ENCODE measurements at places on chromosomes 2 and 18. TPM values are rescaled to one million over a fixed set of nuclear protein-coding genes. Genes with fewer than 3 reads are reported as not detected.

DNA sequence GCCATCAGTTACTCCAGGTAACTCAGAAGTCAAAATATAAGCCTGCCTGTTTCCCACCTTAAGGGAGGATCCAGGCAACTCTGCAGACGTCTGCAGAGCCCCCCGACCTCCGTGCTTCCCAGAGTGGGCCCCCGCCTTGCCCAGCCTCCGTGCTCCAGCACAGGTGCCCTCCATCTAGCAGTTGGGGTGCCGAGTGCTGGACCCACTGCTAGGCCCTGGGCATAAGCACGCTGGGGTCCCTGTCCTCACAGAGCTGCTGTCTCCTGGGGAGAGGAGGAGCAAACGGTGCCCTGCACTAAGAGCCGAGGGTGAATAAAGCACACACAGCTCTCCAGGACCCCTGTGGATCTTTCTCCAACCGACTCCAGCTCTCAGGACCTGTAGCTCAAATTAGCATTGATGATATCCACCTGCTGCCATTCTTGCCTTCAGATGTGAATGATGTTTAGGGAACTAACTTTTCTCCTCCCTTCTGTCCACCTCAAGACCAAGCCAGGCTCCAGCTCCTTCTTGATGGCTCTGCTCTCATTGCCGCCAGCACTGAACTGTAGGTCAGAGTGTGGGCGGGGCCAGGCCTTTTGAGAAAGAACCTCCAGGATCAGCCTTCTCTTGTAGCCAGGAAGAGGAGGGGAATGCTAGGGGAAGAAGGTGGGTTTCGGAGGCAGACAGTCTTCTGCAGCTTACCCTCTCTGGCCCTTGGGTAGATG lies 121.2 kb downstream of the SMAD7 start:
- no peak for DNase-seq

- DNase-seq = no peak
Measured at GRCh38 chr2:211664321-211664720, 874.3 kb downstream of the ERBB4 start.

The NEDD4L gene
- total RNA-seq = 51.4 TPM

DNA sequence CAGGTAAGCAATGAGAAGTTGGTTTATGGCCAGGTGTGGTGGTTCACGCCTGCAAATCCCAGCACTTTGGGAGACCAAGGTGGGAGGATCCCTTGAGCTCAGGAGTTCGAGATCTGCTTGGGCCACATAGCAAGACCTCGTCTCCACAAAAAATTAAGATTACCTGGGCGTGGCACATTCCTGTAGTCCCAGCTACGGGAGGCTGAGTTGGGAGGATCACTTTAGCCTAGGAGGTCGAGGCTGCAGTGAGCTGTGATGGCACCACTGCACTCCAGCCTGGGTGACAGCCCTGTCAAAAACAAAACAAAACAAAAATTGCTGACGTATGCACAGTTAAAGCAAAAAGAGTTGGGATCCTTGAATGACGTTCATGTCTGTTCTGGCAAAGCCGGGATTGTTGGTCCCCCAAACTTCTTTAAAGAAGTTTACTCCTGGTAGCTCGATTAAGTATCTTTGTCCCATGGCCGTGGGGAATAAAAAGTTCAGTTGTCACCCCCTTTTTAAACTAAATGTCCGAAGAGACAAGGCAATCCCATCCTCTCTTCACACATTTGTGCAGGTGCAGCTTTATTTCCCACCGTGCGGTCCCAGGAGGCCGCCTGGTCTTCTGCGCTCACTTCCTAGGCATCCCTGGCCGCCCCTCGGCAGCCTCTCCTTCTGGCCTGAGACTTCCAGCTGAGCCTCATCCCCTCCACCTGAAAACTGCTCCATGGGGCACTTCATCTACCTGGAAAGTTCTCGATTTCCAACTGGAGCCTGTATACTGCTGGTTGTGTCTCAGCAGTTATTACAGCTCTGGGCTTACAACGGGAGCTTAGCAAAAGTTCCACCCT lies 762 bp upstream of the SPOPL start:
- DNase-seq = peak; percentile 45

DNA sequence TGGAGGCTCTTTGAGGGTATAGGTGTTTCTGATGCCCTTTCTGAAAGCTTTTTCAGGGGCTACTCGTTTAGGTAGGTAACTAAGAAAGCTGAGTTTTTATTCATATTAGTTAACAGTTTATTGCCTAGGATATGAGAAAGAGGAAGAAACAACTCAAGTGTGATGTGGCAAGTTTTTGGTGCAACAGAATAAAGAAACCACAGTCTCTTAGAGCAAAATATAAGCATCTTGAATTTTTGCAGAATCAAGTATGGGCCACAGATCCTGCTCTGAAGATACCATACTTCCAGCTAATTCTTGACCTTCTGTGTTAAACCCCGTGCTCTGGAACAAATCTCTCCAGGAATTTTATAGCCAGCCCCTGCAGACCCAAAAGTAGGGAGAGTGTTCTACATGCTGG lies 147.7 kb upstream of the SLC1A4 start:
- no peak for DNase-seq

GRCh38 chr2:169824373-169825333 lies at the start of gene METTL5:
Gene METTL5 (minus strand): TSS chr2:169824905. CDS start chr2:169824597, 308 bp downstream.
- peak; percentile 92 for DNase-seq

The RNF144A gene
- total RNA-seq = 14.5 TPM

The ARHGEF4 gene
- total RNA-seq = 5.1 TPM

The CFC1 gene
- total RNA-seq = not detected

GRCh38 chr2:177625744-177626650 lies 233.4 kb downstream of the AGPS start:
- DNase-seq = no peak

- no peak for DNase-seq
Measured at GRCh38 chr2:102116630-102117471, 25.7 kb upstream of the IL1R1 start.

- DNase-seq = no peak
Measured at GRCh38 chr2:26494891-26495290, 17.0 kb upstream of the OTOF start.

All from Right ventricle myocardium superior (tissue), 1 donor.